ENCODE measurements at places on chromosomes 11 and 22. TPM values are rescaled to one million over a fixed set of nuclear protein-coding genes. Genes with fewer than 3 reads are reported as not detected.

DNA sequence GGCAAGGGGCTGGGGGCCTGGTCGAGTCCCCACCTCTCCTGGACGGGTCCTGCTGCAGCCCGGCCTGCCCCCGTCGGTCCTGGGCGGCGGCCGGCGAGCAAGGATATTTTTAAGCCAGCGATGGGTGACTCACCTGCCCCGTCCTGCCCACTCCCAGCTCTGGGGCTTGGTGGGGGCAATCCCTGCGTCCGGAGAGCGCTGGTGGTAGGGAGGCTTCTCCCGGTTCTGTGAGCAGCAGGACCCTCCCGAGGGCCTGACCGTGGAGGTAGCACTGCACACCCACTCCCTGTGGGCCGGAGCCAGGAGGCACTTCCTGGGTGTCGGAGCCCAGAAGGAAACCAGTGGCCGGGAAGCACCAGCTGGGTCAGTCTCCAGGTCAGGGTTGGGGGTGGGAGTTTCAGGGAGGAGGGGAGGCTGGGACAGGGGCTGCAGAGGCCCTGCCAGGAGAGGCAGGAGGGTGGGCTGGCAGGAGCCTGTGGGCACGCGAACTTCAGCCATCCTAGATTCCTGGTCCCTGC is 467 bp downstream of the EPS8L2 start:
- DNase-seq: no peak

Gene OR5P2
- total RNA-seq: not detected

- no peak for DNase-seq
These were observed 10.6 kb upstream of the IFTAP start for GRCh38 chr11:36583667-36584066.

Gene FBLN1
- total RNA-seq: 1.0 TPM

Gene UCP2
- 3.7 TPM for total RNA-seq

DNA sequence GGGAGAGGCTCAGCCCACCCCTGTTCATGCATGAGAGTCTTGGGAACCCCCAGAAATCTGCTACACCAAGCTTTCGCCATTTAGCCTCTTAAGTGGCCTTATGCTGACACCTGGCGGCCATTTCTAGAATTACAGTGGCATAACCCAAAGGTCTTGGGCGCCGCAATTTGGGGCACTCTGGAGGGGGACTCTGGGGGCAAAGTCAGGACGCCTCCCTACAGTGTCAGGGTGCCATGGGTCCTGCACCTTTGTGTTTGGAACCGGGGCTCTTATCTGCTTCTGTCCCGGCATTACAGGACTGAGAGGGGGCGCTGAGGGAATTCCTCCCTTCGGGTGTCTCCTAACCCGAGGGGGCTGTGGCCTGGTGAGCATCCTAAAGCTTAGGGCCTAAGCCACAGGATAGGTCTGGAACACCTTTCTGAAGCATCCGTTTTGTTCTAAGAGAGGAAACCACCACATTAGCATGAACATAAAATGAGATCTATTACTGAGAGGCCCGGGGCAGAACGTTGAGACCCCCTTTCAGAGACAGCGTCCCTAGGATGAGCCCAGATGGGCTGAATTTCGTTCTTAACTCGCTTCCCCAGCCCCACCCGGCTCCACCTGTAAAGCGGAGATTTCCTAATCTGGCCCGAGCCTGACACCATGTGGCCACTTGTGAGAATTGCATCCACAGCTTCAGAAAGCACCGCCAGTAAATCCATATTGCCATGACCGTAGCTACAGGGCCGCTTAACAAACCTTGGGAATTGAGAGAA is 9.3 kb downstream of the INS start:
- DNase-seq: peak; percentile 77

GRCh38 chr11:81432333-81432732 is 1301.3 kb downstream of the FAM181B start:
- no peak for DNase-seq

DNA sequence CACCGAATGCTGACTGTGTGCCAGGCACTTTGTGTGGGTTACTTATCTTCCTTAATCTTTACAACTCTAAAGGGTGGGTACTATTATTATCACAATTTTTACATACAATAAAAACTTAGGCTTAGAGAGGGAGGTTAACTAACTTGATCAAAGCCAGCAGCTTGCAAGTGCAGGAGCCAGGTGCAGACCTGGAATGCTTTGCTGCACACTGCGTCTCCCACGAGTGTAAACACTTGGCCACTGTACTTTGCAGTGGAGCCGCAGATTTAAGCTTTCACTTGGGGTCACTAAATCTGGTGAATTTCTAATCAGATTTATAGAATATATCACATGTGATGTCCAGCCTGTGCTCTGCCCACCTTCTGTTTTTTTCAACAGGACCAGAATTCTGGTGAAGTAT is 36.7 kb downstream of the AMOTL1 start:
- DNase-seq: no peak

DNA sequence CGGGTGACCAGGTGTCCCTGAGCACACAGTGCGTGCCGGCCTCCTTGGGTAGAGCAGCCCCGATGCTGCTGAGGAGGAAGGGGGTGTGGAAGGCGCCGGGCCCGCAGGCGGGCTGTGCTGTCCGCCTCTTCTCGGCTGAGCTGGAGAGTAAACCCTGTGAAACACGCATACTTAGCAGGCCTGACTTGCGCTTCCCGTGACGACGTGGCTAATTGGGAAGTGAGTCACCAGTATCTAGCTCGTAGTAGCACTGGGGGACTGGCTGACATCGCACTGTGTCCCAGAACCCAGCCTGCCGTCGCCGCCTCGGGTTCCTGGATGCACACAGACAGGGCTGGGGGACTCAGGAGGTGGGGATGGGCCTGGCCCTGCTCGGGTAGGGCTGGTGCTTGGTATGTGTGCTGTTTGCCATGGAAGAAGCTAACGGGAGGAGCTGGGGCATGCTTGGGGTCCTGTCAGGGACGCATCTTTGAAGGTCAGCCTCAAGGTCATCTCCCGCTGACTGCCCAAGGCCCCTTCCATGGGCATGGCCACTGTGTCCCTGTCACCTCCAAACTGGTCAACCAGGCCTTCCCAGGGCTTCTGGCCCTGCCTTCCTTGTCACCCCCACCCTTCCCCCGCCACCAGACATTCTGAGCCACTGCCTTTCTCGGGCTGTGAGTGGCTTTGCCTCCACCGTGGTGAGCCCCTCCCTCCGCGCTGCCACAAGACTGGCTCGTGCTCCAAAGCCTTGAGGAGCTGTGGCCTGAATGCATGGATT is 1327.0 kb downstream of the BRD1 start:
- DNase-seq: peak; percentile 89

DNA sequence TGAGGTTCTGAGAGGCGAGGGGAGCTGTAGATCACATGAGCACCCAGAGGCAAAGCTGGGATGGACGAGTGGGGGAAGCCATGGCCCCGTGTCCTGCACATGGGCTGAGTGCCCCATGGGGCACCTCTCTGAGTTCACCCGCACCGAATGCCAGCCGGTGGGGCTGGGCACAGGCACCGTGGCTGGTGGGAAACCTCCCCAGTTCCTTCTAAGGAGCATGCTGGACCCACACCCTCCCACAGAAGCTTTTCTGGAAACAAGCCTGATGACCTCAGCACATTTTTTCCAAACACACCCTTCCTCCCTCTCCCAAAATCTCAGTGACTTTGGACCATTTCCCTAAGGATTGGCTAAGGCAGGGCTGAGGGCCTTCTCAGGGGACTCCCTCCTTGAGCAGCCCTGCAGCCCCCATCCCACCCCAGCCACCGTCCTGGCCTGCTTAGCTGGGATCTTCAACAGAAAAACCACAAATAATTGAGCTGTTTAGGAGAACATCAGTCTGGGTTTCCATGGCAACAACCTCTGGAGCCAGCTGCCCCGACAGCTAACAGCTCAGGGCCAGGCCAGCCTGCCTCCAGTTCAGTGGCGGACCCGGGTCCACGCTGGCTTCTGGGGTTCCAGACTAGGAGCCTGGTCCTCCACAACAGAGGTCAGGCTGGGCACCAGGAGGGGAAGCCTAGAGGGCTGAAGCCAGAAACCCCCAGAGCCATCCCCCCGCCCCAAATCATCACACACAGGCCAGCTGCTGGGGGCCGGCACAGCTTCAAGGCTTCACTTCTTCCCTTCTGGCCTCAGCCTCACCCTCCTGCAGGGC is 18.1 kb upstream of the LINC01488 start:
- DNase-seq: no peak

All from H4 (cell line).